Activated CD4-positive, alpha-beta memory T cell treated with anti-CD3 and anti-CD28 coated beads for 36 hours (primary cell): ENCODE measurements at places on chromosomes 12 and 14. TPM values are rescaled to one million over a fixed set of nuclear protein-coding genes. Genes with fewer than 3 reads are reported as not detected.

DNA sequence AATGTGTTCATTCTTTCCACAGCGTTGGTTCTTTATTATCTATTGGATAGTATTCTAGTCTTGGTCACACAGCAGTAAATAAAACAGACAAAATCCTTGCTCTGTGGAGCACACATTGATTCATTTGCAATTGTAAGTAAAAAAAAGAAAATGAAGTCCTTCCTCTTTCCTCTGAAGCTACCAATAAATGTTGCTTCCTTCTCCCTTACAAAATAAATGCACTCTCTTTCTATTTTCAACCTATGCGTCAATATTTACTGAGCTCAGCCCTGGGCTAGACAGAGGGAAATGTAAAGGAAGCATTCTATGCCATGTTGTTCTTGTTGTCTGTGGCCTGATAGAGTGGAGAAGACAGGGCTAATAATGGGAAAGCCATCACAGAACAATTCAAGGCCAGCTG is 2.9 kb downstream of the ABHD12B start:
- no peak for DNase-seq

DNA sequence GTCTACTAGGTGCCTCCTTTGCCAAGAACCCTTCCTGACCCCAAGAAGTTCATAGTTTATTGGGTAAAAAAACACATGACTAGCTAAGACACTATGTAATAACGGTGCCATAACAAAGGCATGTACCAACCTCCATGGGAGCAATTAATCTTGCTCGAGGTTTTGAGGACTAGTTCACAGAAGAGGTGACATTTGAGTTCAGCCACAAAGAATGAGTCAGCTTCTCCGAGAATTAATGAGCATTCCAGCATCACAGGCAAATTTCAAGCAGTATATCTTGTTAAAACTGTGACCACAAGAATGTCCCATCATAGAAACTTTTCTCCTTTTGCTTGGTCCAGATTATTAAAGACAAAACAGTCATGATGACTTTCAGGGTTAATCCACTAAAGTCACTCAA is 113.0 kb upstream of the RAP1B start:
- peak; percentile 24 for DNase-seq

DNA sequence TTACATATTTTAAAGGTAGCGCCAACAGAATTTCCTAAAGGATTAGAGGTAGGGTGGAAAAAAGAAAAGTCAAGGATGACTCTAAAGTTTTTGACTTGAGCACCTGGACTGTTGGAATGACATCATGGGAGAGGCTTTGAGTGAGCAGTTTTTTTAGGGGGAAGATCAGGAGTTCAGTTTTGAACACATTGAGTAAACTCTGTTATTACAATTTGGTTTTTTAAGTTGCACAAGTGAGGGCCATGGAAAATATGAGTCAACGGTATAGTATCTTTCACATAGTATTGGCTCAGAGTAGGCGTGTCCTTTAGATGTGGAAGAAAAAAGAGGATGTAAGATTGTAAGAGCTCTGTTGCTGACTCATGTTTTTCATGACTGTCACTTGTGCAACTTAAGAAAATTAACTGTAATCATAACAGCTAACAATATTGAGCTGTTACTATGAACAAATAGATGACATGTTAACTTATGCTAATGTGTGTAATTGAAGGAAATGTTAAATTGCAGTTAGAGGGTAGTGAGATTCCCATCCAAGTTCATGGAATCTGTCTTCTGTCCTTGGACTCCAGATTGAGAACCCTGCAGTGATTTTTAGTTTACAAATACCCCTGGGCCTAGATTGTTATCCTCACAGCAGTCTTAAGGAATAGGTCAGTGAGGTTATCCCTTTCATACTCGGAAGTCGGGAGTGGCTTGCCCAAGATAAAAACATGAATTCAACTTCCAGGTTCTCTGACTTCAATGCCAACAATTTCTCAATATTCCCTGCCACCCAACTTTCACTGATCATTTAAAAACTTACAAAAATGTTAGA is 48.2 kb upstream of the ATP2B1 start:
- DNase-seq = no peak

DNA sequence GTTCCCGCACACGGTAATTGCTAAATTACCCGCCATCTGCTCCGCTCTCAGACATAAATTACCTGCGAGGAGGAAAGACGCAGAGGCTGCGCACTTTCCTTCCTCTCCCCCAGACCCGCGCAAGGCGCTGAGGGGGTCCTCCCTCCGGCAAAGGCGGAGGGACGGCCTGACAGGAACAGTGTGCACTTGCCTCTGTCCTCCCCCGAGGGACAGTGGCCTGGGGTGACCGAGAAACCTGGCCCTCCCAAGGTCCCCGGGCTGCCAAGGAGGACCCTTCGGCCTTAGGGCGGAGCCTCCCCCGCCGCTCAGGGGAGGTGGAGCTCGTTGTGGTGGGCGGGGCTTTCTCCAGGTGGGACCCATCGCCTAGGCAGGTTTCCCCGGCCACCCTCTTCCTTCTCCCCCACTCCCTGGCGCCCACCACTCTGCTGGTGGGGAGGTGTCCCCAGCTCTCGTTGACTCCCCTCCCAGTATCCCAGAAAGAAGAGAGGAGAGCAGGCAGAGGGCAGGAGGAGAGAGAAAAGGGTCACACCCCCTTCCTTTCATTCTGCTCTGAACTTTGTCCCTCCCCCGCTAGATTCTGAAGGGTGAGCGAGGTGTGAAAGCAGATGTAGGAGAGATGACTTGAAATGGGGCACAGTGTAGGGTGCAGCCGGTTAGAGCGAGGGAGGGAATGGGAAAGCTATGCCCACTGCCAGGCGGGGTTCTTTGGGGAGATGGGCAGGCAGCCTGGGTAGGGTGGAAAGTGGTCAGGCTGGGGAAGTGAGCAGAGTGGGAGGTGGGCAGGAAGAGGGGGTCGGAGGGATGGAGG is 11.4 kb upstream of the CALCOCO1 start:
- peak; percentile 55 for DNase-seq

- DNase-seq = no peak
These were observed 7.9 kb downstream of the PPP4R3A start for GRCh38 chr14:91501951-91502930.

- DNase-seq = peak; percentile 90
These were observed 846.7 kb downstream of the TMEM121 start for GRCh38 chr14:106372870-106373652.

DNA sequence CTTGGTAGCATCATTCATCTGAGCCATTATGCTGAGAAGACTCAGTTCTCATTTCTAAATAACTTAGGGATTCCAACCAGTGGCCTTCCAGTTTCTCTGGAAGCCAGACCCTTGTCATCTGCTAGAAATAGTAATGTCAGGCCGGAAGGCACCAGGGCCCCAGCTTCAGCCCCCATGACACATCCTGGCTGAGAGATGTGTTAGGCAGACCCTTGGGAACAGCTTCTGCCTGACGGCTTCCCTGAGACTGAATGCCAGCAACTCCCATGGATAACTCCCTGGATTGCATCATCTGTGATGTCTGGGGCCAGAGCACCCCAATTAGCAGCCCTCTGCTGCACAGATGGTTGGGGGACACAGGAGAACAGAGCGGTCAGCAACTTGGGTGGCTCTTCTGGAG is 583.5 kb upstream of the TBX3 start:
- no peak for DNase-seq

Gene LRFN5
- total RNA-seq = not detected

- DNase-seq = no peak
These were observed 51.0 kb upstream of the CRADD start for GRCh38 chr12:93626160-93626559.

DNA sequence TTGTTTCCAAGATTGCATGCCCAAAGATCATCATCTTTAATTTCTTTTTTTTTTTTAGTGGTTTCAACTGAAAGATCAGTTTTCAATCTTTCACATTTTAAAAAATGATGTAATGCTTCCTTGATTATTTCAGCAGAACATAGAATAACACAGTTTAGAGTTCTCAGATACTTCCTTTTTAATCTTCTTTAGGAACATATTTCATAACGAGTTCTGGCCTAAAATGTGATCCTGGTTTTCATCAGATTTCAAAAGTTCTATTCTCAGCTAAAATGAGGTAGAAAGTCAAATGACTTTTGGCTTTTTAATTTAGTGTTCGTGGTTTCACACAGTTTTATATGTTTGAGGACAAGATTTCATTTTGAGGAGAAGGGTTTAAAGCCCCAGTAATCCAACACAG is 40.0 kb upstream of the NR1H4 start:
- DNase-seq = no peak

DNA sequence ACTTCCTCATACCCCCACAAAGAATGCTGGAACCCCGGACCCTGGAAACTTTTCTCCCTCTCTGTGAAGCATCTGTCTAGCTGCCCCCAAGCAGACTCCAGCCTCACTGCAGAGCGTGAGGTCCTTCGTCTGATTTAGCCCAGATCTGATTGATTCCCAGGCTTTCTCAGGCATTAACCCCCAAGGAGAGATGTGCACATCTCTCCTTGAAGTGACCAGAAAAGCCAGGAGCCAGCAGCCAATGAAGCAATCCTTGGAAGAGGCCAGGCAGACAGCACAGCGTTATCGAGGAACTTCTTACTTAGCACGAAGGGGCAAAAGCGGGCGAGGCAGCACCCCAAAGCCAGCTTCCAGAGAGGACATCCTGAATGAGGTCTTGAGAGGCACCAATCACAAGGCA is 100.7 kb downstream of the ZFP36L1 start:
- no peak for DNase-seq

- DNase-seq = no peak
These were observed 69.5 kb downstream of the CLMN start for GRCh38 chr14:95250140-95250769.

Gene P2RX2
- total RNA-seq = not detected

DNA sequence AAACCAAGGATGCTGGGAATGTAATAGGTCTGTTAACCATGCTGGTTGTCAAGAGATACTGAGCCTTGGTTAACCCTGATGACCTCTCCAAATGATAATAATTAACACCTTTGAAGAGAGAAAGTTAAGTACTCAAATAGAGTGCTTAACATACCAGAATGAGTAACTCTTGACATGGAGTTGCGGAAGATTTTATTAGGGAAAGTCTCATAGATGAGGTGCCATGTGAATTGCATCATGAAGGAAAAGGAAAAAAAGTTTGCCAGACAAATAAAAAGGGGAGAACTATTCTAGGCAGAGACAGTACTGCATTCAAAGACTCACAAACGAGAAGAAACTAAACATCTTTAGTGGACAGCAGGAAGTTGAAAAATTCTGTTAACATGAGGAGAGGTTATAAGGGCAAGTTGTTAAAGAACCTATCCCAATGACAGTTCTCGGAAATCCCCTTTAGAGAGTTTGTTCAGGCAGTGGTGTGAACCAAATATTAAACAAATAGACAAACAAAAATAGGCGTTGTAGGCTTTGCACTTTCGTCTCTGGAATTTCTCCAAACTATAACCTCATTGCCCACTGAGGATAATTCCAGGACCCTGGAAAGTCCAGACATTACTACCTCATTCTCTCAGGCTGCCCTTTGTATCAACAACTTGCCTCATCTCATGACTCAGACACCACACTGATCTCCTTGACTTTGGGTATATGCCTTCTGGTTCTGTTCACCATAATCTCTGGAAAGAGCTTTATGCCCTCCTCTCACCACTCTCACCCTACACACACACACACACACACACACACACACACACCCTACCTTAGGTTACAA is 435.0 kb downstream of the GXYLT1 start:
- no peak for DNase-seq

- DNase-seq = no peak
These were observed 40.0 kb downstream of the ISCA2 start for GRCh38 chr14:74533576-74533975.

Gene HNF1A
- total RNA-seq = not detected

- DNase-seq = no peak
These were observed 35.8 kb downstream of the NUMB start for GRCh38 chr14:73422515-73422914.

DNA sequence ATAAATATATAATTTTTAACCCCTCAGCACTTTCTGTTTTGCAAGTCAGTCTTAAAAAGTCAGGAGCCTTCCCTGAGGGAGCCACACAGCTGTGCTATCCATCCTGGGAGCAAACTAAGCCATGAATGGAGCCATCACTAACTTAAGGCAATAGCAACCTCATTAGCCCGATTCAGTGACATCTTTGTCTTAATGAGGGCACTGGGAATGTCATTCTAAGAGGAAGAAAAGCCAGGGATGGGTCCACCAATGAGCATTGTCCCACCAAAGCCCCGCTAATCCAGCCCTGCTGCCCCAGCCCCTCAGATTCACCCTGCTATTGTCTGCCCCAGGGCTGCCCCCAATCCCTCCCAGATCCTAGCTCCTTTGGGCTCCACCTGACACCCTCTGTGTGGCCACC is 19.5 kb downstream of the GSC start:
- DNase-seq = no peak

DNA sequence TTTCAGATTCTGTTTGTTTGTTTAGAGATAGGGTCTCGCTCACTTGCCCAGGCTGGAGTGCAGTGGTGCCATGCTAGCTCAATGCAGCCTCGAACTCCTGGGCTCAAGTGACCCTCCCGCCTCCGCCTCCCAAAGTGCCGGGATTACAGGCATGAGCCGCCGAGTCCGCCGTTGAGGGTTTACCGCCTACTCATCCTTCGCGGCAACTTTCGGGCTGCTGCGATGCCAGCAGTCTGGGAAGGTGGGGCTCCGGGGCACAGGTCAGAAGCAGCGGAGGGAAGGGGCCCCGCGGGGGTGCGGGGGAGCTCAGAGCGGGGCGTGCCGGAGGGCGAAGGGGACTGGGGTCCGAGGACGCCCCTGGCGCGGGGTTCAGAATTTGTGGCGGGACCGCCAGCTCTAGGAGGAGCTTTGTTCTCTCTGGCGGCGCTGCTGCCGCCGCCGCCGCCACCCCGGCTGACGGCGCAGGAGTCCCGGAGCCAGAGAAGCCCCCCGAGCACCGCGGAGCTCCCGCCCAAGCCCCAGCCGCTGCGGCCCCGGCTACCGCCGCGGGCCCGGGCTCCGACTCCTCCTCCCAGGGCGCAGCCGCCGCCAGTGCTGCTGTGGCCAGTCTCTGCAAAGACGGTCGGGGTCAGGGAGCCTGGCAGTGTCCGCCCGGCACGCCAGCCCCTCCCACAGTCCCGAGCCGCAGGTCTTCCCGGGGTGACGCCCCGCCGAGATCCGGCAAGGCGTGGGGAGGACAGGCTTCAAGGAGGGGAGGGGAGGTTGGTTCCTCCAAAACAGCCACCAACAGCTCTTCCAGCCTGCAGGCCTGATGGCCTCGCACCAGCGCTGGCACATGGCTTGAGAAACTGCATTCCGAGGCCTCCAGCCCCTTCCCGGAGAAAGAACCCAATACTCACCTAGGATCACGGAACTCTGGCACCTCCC is 10.9 kb upstream of the KRT77 start:
- DNase-seq = peak; percentile 22

Gene ANO2
- total RNA-seq = not detected

DNA sequence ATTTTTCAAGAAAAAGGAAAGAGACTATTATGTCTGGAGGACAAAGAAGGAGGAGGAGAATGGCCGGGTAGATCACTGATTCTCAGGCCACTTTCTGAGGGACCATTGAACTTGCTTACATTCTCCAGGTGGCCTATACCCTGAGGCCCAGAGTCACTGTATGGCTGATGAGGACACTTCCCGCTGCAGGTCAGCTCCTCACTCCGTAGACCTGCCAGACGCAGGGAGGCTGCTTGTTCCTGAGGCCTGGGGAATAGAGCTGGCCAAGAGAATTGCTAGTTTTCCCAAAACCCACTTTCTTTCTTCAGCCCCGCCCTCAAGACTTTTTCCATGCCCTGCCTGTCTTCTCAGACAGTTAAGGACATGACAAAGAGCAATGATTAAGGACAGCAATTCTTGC is 510.5 kb upstream of the TBX3 start:
- DNase-seq = no peak
